H9 (cell line): ENCODE measurements at places on chromosomes 2 and 18. TPM values are rescaled to one million over a fixed set of nuclear protein-coding genes. Genes with fewer than 3 reads are reported as not detected.

DNA sequence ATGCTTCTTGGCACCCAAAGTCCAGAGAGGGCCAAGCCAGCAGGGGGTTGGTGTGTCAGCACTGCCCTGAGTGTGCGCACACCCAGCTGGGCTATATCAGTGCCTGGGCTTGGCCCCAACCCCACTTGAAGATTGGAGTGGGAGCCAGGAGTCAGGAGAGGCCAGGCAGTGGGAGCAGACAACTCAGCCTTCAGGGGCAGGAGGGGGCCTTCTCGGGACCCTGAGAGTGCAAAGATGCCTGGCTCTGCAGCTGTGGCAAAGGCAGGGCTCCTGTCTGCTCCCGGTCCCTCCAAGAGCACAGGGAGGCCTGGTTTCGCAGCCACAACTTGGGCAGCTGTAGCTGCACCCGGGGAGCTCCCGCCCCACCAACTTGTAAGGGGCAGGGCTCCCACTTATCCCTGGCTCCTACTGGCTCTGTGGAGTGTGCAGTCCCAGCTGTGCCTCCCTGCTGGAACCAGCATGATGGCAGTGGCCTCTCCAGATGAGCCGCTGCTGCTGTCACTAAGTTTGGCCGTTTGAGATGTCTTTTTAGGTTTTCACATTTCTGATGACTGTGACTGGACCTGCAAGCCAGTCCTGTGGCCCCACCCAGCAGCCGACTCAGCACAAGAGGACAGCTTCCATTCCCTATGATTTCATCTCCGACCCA lies 148.8 kb upstream of the HS6ST1 start:
- H3K4me3 ChIP-seq: no peak overlapping the region
- no peaks in the 10 kb centered on the region for H3K27me3 ChIP-seq
- H3K36me3 ChIP-seq: peaks cover 30% of the 10 kb centered on the region
- no peak overlapping the region for H3K27ac ChIP-seq
- peak; percentile 13 for DNase-seq

Gene CNGA3
- total RNA-seq: not detected in 2 replicates

Gene ZBTB7C
- 0.33 and 0.39 TPM in 2 replicates for total RNA-seq

DNA sequence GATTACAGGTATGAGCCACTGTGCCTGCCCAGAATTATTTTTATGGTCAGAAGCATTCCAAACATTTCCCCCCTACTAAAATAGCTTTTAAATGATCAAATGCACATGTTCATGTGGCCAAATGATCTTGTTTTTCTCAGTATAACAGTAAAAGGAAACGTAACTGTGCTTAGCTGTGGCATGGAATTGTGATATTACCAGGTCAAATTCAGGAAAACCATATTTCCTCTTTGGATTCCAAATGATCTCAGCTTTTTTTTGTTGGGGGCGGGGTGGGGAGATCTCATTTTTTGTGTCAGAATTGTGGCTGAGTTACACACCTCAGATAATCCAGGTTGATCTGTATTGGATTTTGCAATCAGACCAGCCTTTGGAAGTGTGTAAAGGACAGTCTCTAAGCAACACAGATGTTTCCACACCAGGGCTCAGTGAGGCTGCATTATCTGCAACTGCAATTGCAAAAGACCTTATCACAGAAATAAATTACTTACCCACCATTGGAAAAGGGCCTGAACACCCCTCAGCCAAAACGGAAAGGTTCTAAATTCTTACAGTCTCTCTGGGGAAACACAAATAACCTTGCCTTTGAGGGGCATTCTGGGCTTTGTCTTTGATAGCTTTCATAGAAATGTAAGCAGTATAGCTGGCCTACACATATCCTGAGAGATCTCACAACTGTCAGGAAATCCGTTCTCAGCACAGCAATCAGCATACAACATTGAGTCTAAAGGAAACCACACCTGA lies 8.4 kb downstream of the CASP10 start:
- peaks cover 4% of the 10 kb centered on the region; the same call in 1 of the 2 replicates for H3K36me3 ChIP-seq
- DNase-seq: no peak
- no peak overlapping the region for H3K4me3 ChIP-seq
- H3K27ac ChIP-seq: no peak overlapping the region
- no peaks in the 10 kb centered on the region for H3K27me3 ChIP-seq

DNA sequence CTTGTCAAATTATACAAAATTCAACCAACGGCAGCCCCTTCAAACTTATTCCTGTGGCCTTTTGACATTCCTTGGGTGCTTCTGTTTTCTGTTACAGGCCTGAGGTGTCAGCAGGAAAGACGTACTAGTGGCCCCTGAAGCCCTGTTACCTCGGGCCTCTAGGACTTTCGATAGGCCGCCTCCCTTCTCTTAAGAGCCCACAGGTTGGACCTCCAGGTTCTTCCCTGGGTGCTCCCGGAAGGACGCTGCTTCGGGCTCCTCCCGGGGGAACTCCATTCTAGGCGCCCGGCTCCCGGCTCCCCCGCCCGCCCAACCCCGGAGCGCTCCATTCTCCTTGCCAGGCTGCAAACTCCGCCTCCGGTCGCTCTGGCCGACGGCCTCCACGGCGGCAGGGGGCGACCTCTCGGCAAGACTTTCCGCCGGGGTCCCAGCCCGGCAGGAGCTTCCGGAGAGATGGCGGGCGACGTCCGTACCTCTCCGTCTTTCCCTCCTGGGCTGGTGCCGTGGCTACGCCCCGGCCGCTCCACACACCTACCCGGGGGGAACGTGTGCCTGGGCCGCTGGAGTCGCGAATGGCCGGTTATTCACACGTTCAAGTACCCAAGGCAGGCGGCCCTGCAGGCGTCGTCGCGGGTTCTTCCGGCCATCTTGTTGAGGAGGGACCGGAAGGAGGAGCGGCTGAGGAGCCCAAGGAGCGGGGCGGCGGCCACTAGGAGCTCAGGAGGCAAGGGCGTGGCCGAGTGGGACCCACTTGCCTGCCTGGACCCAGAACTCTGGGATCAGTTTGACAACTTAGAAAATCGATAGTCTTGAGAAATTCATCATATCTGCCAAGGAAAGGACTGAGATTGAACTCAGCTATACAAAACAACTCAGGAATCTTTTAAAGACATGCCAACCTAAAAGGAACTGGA lies 27.5 kb downstream of the BOLA3 start:
- peak; percentile 90 for DNase-seq
- H3K27me3 ChIP-seq: no peaks in the 10 kb centered on the region
- no peak overlapping the region for H3K4me3 ChIP-seq
- H3K27ac ChIP-seq: no peak overlapping the region

GRCh38 chr2:58800881-58801280 lies 559.8 kb upstream of the FANCL start:
- DNase-seq: no peak
- no peaks in the 10 kb centered on the region for H3K27me3 ChIP-seq
- H3K4me1 ChIP-seq: no peaks in the 10 kb centered on the region

- H3K36me3 ChIP-seq: peaks cover 17% of the 10 kb centered on the region
- H3K27me3 ChIP-seq: no peaks in the 10 kb centered on the region
- no peak overlapping the region for H3K27ac ChIP-seq
- H3K4me3 ChIP-seq: no peak overlapping the region
These were observed 1.2 kb upstream of the E2F6 start for GRCh38 chr2:11467129-11467649.

- H3K4me1 ChIP-seq: no peaks in the 10 kb centered on the region; the same call in 1 of the 2 replicates
- DNase-seq: no peak
- peaks cover 19% of the 10 kb centered on the region for H3K27me3 ChIP-seq
- no peak overlapping the region for H3K27ac ChIP-seq
These were observed 1.7 kb downstream of the CXCR4 start for GRCh38 chr2:136116151-136116812.

DNA sequence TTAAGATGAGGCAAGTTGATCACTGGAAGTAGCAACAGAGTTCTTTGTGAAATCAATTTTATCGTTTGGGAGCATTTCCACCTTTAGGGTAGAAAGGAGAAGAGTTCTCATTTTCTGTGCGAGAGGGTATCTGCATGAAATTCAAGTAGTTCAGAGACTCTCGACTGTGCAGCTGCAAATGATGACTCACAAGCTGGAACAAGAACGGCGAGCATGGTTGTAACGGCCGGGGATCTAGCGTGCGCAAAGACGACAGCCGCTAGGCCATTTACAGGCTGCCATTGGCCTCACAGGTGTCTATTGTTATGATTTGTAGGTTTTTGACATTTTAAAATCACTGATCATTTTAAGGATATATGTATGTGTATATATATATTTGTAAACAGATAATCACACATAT lies 5.2 kb downstream of the KLHL29 start:
- H3K36me3 ChIP-seq: no peaks in the 10 kb centered on the region
- no peak for DNase-seq
- no peaks in the 10 kb centered on the region for H3K4me1 ChIP-seq
- H3K4me3 ChIP-seq: no peak overlapping the region

GRCh38 chr18:2855560-2856350 lies 8.9 kb downstream of the EMILIN2 start:
- H3K4me1 ChIP-seq: no peaks in the 10 kb centered on the region; the same call in 1 of the 2 replicates
- H3K27ac ChIP-seq: no peak overlapping the region
- no peak for DNase-seq
- no peaks in the 10 kb centered on the region for H3K27me3 ChIP-seq
- no peak overlapping the region for H3K4me3 ChIP-seq

- H3K27me3 ChIP-seq: no peaks in the 10 kb centered on the region
- H3K27ac ChIP-seq: no peak overlapping the region
- no peak overlapping the region for H3K4me3 ChIP-seq
- no peaks in the 10 kb centered on the region for H3K4me1 ChIP-seq
These were observed 47.3 kb upstream of the C1D start for GRCh38 chr2:68110102-68110501.

- DNase-seq: no peak
- H3K27ac ChIP-seq: no peak overlapping the region
- no peaks in the 10 kb centered on the region for H3K4me1 ChIP-seq
- no peaks in the 10 kb centered on the region for H3K27me3 ChIP-seq
- peaks cover 3% of the 10 kb centered on the region; the same call in 1 of the 3 replicates for H3K36me3 ChIP-seq
- no peak overlapping the region for H3K4me3 ChIP-seq
These were observed 61.6 kb downstream of the LAMA1 start for GRCh38 chr18:7056026-7056425.

DNA sequence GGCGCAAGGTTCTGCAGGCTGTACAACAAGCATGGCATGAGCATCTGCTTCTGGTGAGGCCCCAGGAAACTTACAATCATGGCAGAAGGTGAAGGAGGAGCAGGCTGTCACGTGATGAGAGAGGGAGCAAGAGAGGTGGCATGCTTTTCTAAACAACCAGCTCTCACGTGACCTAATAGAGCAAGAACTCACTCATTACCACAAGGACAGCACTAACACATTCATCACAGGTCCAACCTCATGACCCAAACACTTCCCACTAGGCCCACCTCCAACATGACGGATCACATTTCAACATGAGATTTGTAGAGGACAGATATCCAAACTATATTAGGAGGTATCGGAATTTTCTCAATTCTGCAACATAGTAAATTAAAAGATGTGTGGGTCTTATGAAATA lies 108.8 kb upstream of the DLX2 start:
- H3K36me3 ChIP-seq: no peaks in the 10 kb centered on the region
- H3K4me3 ChIP-seq: no peak overlapping the region
- H3K27me3 ChIP-seq: no peaks in the 10 kb centered on the region
- H3K4me1 ChIP-seq: 0 out of 2 replicates have a peak, but pooled peaks cover 4% of the 10 kb centered on the region

Gene CEBPZ
- 252 and 281 TPM in 2 replicates for total RNA-seq

Gene NMS
- not detected in 2 replicates for total RNA-seq

DNA sequence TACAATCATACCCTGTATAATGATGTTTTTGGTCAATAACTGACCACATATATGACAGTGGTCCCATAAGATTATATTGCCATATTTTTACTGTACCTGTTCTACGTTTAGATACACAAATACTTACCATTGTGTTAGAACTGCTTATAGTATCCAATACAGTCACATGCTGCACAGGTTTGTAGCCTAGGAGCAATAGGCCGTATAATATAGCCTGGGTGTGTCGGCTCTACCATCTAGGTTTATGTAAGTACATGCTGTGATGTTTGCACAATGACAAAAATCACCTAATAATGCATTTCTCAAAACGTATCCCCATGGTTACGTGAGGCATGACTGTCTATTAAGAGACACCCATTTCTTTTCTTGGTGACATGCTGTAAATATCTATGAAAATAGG lies 55.0 kb upstream of the APCDD1 start:
- H3K36me3 ChIP-seq: no peaks in the 10 kb centered on the region
- no peak for DNase-seq
- no peak overlapping the region for H3K4me3 ChIP-seq
- H3K27me3 ChIP-seq: no peaks in the 10 kb centered on the region
- H3K27ac ChIP-seq: no peak overlapping the region
- H3K4me1 ChIP-seq: peaks cover 5% of the 10 kb centered on the region; the same call in 1 of the 2 replicates

GRCh38 chr18:35682281-35682867 lies 100.8 kb downstream of the GALNT1 start:
- H3K27me3 ChIP-seq: no peaks in the 10 kb centered on the region
- DNase-seq: no peak
- no peaks in the 10 kb centered on the region for H3K4me1 ChIP-seq
- no peak overlapping the region for H3K4me3 ChIP-seq
- no peak overlapping the region for H3K27ac ChIP-seq
- H3K36me3 ChIP-seq: peaks cover 5% of the 10 kb centered on the region

Gene SLC38A11
- total RNA-seq: not detected in 2 replicates

DNA sequence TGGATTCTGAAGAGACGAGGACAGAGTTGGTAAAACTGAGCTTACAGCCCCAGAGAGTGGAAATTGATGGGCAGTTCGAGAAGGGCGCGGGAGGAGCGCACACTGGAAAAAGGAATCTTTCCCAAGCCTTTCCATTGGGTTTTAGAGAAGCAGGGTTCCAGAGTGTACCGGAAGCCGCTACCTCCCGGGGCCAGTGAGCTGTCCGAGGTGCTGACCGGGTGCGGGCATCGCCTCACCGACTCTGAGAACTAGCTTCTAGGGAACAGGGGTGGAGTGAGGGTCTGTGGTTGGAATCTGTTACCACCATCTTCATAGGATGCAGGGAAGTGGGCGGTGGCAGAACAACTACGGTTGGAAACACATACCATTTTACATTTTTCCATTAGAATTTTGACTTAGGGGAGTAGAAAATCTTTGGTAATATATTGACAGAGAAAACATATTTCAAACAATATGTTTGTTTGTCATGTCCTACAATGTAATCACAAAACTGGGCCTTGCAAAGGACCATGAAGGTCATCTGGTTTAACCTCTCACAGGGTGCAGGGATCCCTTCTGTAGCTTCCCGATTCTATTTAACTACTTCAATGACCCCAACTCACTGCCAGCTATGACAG lies 724 bp downstream of the NMS start:
- peak; percentile 79 for DNase-seq
- H3K36me3 ChIP-seq: no peaks in the 10 kb centered on the region
- H3K4me3 ChIP-seq: peak overlapping the region; percentile 18; the same call in 1 of the 2 replicates
- no peak overlapping the region for H3K27ac ChIP-seq

GRCh38 chr2:113034016-113034415 lies 18.7 kb downstream of the IL36B start:
- H3K27me3 ChIP-seq: no peaks in the 10 kb centered on the region
- no peaks in the 10 kb centered on the region for H3K4me1 ChIP-seq
- no peak overlapping the region for H3K27ac ChIP-seq
- no peaks in the 10 kb centered on the region for H3K36me3 ChIP-seq

DNA sequence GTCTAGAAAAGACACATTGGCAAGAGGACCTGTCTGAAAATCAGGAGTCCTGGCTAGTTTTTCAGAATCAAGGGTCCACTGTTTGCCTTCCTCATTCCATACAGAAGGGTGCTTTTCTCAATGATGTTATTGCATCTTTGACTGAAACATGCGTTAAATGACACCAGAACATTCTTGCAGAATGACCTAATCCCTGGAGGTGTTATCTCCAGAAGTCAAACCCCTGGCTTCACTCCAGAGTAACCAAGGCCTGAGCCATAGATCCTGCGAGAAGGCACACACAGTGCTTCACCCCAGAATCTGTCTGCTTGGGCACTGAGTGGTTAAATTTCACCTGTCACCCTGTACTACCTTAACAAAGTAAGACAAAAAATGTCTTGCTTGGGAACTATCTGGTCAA lies 1055.2 kb upstream of the FANCL start:
- peaks cover 4% of the 10 kb centered on the region; the same call in 1 of the 2 replicates for H3K4me1 ChIP-seq
- H3K27ac ChIP-seq: no peak overlapping the region
- H3K36me3 ChIP-seq: no peaks in the 10 kb centered on the region

Gene POLR1B
- total RNA-seq: 72.0 and 83.6 TPM in 2 replicates
